ENCODE measurements at places on chromosomes 3 and 15.

DNA sequence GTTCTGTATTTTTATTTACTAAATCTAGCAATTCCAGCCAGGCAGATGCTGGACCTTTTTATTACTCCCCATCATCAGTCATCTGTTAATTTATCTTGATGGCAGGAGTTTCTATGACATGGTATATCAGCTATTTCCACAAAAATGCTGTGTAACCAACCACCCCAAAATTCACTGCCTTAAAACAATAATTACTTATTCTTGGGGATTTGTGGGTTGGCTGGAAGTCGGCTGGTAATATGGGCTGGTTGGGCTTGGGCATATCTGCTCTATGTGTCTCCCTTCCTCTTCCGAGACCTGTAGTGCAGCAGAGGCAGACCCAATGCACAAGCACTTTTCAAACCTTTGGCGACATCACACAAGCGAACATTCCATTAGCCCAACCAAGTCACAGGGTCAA lies 92.1 kb upstream of the UBE2E1 start:
- DNase-seq: no peak

DNA sequence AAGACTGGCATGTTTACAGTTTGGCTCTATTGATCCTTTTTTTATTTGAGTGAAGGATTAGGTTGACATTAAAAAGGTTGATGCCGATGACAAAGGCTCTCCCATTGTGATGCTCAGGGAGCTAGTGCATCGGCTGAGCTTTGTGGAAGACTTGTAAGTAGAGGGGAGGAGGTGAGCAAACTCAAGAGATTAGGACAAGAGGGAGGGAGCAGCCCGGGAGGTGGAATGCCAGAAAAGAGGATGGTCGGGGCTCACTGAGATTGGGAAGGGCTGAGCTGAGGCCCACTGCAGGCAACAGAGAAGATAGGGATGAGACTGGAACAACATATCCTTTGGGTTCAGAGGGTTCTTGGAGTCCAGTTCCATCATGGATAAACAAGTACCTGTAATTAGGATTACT lies 26.5 kb upstream of the PSMD6 start:
- DNase-seq: no peak

DNA sequence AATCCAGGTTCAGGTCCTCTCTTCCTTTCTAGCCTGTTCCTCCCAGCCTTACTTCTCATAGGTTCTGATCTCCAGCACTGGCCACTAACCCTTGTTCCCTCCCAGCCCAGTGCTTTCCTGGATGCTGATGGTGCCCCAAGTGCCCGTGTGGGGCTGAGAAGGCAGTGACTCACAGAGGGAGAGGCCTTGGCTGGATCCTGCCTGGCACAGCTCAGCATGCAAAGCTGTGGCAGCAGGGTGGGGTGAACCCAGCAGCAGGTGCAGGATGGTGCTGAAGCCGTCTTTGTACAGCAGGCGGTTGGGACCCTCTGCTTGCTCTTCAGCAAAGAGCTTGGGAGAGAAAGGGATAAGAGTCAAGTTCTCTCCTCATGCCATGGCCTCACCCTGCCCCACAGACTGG lies 7.6 kb downstream of the LPCAT4 start:
- no peak for DNase-seq

DNA sequence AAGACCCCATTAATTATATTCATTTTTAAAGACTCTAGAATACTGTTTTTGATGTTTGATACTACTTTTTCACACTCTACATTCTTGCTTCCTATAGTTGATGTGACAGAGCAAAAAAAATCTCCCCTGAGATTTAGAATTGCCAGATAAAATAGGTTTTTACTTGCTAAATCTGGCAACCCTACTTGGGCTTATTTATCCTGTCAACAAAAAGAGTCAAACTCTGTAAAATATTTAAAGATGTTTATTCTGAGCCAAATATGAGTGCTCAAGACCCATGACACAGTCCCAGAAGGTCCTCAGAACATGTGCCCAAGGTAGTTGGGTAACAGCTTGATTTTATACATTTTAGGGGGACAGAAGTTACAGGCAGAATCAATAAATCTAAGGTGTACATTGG lies 72.3 kb downstream of the DAPK2 start:
- DNase-seq: no peak

DNA sequence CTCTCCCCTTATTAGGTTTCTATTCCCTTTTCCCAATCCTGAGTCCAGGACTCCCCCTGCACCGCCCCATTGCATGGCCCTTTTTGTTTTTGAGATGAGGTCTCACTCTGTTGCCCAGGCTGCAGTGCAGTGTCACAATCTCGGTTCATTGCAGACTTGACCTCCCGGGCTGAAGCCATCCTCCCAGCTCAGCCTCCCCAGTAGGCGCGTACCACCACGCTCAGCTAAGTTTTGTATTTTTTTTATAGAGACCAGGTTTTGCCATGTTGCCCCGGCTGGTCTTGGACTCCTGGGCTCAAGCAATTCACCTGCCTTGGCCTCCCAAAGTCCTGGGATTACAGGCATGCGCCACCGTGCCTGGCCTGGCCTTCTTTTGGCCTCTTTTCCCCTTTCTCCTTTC lies 29.3 kb downstream of the PDIA5 start:
- DNase-seq: no peak

All from NCI-H1930 (cell line).